ENCODE measurements at places on chromosomes 13 and 19.

DNA sequence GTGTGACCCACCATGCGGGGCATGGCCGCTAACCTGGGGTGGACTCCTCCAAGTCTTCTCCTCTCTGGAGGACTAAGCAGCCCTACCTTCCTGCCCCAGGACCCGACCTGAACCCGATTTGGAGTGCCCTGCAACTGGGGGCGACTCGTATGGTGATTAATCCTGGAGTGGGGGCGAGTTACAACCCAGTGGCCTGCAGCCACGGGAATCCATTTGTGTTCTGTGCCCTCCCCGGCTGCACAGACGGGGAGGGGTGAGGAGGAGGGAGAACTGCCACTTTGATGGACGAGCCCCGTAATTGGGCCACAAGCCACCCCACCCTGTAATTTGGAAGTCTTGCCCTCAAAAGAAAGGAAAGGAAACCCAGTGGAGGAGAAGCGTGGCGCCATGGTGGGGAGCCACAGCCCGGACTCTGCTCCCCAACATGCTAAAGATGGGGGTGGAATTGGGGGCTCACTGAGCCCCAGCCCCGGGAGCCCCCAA lies 18.0 kb downstream of the PRR36 start:
- DNase-seq = no peak

DNA sequence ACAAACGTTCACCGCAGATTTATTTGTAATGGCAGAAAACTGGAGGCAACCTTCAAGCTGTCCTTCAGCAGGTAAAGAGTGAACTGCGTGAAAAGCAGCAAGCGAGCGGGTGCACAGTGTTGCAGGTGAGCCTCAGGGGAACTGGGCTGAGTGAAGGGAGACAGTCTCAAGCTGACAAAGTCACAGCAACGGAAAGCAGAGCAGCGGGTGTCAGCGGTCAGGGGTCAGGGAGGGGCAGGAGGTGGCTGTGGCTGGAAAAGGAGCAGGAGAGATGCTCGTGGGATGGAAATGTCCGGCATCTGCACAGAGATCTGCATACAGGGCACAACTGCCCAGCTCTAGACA lies 8.5 kb upstream of the RASA3 start:
- no peak for DNase-seq

- DNase-seq = no peak
Observed at GRCh38 chr13:48281556-48281955, 22.0 kb upstream of the RB1 start.

DNA sequence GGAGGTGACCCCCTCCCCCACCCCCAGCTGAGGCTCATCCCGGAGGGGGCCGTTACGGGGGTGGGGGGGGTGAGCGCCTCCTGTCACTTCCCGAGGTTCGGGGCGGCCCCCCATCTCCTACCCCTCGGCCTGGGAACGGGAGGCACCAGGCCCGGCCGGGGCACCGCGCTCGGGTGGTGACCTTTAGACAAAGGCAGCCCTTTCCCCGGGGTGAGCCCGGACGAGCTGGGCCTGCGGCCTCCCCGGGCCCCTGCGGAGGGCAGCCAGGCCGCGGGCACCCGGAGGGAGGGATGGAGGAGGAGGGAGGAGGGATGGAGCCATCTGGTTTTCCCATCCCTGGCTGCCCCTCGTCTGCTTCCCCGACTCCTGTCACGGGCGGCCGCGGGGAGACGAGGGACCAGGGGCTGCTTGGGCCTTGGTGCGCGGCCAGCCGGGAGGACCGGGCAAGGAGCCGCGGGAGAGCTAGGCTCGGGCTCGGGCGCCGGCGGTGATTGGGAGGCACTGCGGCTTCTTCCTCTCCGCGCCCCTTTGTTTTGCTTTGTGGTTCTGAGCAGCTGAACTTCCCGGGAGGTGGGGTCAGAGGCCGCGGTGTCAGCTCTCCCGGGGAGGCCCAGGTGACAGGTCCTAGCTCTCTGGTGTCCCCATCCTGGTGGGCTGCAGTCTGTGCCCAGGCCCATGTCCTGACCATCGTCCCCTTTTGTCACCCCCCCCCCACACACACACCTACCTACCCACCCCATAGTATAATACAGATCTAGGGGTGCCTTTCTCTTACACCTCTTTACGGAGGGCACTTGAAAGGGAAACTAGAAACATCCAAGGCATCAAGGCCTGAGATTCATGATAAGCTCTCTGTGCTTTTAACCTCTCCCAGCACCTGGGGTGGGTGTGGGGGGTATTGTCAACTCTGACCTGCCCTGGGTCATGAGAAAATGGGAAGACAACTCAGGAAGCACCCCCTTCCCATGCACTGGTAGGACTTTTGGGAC lies 1.3 kb downstream of the BICRA start:
- DNase-seq = peak; percentile 68

GRCh38 chr13:66659701-66660467 lies 570.3 kb downstream of the PCDH9 start:
- DNase-seq = no peak

GRCh38 chr13:56182598-56182997 lies 958.1 kb upstream of the PRR20A start:
- no peak for DNase-seq

DNA sequence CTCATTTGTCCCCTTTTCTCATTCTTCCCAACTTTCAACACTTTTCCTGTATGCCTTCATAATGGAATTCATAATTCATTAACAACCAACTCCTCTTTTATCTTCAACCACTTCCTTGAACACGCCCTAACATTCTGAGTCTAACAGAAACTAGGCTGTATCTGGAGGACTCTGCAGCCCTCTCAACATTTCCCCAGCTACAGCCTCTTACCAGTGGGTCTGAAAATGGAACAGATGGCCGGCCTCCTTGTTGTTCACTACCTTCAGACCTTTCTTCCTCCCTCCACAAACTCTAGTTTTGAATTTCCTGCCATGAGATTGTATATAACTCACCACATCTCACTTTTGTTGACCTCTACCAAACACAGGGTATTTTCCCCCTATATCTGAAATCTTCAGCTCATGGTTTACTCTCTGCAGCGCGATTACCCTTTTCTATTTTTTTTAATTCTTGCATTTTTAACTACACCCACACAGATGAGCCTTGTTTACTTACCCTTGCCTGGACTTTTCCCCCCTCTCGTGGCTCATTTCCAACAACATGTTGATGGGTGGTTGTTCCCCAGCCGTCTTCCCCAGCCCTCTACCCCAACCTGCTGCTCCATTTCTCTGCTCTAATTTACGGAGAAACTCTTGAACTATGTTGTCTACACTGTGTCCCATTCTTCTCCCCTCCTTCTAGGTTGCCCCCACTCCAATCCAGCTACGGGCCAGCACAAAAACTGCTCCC lies 846 bp downstream of the ZNF790 start:
- peak; percentile 2 for DNase-seq

DNA sequence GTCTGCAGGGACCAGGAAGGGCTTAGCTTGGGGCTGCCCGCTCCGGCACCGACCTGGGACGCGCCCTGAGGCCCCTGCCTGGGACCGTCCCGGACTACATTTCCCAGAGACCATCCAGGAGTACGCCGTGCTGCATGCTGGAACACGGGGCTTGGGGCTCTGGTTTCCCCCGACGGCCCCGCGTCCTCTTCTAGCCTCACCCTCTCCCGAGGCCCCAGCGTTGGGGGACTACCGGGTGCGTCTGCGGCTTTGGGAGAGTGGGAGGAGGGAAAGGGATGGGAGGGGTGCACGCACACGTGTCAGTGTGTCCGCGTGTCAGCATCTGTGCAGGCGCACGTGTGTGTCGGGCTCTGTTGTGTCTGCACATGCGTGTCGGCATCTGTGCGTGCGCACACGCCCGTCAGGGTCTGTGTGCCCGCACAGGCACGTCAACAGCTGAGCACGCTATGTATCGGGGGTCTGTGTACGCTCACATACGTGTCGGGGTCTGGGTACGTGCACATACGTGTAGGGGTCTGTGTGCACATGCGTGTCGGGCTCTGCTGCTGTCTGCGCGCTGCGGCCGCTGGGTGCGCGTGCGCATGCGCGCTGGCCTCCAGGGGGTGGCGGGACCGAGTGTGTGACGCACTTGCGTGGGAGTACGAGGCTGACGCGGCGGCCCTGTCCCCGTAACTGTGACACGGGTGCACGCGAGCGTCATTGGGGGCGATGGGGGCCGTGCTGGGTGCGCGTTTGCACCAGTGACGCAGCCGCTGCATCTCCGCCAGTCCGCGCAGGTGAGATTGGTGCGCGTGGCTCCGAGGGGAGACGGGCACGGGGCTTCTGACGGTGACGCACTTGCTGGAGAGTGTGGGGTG lies at the start of gene ZNF331:
ZNF331 (plus strand) TSS at position 625 of the 857 bp plus-strand sequence. CDS start 31,232 bp downstream, outside the sequence.
- peak; percentile 55 for DNase-seq

GRCh38 chr13:48827709-48828108 lies 148.0 kb upstream of the FNDC3A start:
- DNase-seq = no peak

DNA sequence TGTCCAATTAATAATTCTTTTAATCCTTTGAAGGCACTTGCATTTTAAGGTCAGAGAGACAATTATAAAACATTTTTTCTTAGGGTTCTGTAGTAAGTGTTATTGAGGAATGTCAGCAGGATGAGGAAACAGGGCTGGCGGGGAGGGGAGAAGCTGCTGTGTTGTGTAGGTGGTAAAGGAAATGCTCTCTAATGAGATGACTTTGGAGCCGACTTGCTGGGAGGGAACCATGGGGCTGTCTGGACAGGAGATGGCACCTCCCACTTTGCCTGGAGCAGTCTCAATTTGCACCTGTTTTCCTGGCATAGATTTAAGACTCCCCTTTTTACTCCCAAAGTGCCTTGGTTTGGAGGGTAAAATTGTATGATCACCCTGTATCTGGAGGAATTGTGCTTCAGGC lies 230.4 kb downstream of the ATP8A2 start:
- no peak for DNase-seq

GRCh38 chr13:102033857-102034331 lies 368.0 kb downstream of the FGF14 start:
- DNase-seq = no peak

DNA sequence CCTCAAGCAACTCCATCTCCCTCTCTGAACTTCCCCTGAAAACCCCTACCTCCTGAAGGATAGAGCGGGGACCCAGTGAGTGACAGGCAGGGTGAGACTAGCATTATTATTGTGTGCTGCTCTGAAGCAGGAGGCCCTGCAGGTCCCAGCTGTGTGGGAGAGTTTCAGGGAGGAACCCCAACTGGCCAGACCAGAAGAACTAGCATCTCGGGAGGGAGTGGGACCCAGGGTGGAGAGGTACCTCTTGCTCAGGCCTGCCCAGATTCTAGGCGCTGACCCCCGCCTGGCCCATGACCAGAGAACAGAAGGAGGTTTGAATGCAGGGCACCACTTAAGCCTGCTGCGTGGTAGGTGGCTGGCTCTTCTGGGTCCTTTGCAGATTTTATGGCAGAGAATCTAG lies 5.7 kb upstream of the LYPD3 start:
- no peak for DNase-seq

DNA sequence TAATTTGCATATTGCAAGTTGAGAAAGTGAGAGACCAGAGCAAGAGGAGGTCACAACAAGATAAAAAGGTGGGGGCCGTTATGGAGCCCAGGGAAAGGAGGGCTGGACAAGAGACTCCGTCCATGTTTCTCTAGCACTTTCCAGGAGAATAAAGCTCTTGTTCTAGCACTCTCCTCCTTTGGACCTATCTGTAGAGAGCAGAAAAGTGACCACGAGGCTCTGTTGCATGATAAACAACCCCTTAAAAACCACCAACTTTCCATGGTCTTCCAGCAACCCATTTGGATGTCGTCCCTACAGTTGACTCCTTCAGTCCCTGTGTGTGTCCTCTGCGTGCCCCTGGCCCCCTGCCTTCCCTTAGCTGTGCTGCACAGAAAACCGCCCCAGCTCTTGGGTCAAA lies 4.1 kb upstream of the ARL11 start:
- DNase-seq = no peak

- DNase-seq = no peak
Observed at GRCh38 chr19:48417421-48417820, 24.0 kb downstream of the GRIN2D start.

DNA sequence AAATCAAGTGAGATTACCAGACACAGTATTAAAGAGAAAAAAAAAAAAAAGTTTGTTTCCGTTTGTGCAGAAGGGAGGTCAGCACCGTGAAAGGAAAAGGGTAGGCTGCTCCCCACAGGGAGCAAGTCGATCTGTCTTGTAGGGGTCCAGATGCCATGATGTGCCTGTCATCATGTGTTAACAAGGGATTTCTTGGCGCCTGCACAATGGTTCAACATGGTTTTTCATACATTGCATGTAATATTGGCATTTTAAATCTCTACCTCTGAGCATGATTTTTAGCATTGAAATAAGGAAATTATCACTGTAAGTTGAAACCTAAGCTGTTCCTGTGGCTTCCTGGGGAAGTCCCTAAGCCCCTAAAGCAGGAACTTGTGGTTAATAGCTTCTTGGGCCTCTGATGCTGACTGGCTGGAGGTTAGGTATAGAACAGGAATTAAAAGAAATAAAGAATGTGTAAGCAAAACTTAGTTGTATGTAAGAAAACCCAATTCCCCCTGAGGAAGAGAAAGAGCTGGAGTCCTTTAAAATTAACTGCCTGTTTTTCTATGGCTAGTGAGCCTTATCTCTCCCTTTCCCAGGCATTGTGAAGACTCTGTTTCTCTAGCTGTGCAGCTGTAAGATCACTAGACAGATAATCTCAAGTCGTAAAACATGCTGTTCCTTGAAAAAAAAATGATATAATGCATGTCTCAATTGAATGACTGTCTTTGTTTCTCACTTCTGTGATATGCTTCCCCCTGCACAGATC lies 7.4 kb upstream of the FCGBP start:
- DNase-seq = peak; percentile 41

DNA sequence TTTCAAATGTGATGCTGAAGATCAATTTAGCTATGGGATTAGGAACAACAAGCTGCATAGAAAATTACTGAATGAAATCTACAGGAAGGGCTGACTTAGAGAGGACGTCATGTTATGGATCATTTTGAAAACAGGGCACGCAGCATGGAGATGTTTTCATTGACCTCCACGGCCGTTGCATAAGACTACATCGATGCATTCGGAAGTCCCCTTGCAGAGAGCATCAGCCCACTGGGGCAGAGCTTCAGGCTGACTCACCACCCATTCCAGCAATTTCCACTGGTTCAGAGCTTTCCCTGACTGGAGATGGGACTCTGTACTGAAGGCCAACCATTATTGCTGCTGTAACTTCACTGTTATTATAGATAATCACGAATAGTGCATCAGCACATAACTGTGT lies 305.3 kb downstream of the IRS2 start:
- no peak for DNase-seq

GRCh38 chr19:31014668-31015067 lies 334.6 kb downstream of the TSHZ3 start:
- no peak for DNase-seq

All from M059J (cell line).